ENCODE measurements at places on chromosomes 1 and 21. TPM values are rescaled to one million over a fixed set of nuclear protein-coding genes. Genes with fewer than 3 reads are reported as not detected.

Gene PLEKHO1
- total RNA-seq: 26.4 TPM

Gene ZSCAN20
- 2.0 TPM for total RNA-seq

Gene SDF4
- 175 TPM for total RNA-seq

Gene CA6
- total RNA-seq: 1.3 TPM

Gene GBP6
- total RNA-seq: 0.40 TPM

Gene PANK4
- total RNA-seq: 55.2 TPM

- no peak for DNase-seq
These were observed 929 bp upstream of the FOXJ3 start for GRCh38 chr1:42335809-42336518.

DNA sequence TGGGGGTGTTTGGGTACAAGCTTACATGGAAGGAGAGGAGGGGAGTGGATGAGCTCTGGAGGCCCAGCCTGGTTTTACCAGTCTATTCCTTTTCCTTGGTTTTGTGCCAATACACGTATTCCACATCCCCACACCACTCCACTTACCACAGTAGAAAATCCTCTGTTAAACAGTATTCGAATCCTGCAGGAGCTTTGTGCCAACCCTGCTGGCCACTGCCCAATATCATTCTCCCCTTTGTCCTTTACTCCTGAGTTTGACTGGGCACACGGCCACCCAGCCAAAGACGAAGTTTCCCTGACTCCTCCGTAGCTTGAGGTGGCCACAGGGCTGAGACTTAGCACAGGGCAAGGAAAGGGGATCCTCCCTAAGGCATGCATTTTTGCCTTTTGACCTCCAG lies 61.6 kb downstream of the TMCO4 start:
- DNase-seq: no peak

DNA sequence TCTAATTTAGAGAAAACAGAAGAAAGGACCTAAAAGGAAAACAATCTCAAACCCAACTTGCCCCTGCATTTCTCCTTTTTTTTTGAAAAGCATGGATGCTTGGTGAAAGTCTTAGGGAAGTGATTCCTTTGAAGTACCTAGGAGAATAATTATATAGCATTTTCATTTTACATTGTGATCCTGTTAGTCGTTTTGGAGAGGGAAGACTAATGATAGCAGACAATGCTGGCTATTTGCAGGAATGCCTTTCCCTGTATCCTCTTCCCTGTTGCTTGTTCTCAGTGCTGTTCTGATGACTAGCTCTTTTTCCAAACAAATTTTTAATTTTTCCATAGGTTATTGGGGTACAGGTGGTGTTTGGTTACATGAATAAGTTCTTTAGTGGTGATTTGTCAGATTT lies 53.9 kb downstream of the LAMC1 start:
- DNase-seq: no peak

DNA sequence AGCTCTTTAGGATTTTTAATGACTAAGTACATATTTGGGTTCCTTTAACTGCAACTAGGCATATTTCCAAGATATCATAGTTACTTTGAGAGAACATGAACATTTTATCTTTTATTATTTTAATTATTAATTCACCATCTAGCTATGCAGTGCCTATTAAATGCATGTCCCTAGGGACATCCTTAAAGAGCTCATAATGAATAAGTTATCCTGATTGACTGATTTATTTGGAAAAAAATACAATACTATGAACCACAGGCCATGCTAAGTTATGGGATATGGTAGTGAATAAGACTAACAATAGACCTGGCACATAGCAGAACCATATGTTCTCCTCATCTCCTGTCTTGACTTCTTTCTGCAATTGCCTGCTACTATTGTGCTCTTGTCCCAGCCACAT lies 16.4 kb upstream of the C1orf105 start:
- DNase-seq: no peak

GRCh38 chr1:43797891-43798290 lies 90.6 kb downstream of the ST3GAL3 start:
- no peak for DNase-seq

DNA sequence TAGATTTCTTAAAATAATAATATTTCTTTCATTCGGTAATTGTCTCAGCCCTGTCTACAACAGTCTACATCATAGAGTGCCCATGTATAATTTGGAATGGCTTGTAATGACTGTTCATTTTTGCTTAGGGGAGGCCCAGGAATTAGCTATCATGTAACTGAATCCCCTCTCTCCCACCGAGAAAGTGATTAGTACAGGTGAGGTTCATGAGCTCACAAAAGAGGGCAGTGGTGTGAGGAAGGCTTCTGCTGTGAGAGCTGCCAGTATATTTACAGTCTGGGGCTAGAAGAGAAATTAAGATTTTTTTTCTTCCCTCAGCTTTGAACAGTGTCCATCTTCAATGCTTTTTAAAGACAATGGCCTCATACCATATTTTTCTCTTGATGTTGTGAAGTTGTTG lies 340.7 kb downstream of the ADGRL2 start:
- no peak for DNase-seq

- no peak for DNase-seq
These were observed 14.9 kb downstream of the SLC45A1 start for GRCh38 chr1:8332806-8333205.

- DNase-seq: no peak
These were observed 4.8 kb downstream of the AGO3 start for GRCh38 chr1:35935442-35936388.

GRCh38 chr1:41623736-41624135 lies 139.3 kb upstream of the EDN2 start:
- no peak for DNase-seq

GRCh38 chr1:172970186-172970585 lies 80.6 kb downstream of the TNFSF18 start:
- DNase-seq: no peak

DNA sequence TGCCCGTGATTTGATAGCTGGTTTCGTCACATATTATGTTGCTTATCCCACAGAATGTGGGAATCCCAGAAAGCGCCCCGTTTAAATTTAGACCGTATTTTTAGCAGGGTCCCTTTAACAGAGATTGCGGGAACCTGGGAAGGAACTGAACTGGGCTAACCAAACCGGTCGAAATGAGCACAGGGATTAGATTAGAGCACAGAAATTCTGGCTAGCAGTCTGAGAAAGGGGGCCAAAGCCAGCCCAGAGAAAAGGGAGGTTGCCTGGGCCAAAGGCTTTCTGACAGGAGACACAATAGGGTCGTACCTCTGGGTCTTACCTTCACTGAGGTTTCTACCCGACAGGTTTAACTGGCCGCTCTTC lies 327 bp downstream of the LRRC40 start:
- no peak for DNase-seq

DNA sequence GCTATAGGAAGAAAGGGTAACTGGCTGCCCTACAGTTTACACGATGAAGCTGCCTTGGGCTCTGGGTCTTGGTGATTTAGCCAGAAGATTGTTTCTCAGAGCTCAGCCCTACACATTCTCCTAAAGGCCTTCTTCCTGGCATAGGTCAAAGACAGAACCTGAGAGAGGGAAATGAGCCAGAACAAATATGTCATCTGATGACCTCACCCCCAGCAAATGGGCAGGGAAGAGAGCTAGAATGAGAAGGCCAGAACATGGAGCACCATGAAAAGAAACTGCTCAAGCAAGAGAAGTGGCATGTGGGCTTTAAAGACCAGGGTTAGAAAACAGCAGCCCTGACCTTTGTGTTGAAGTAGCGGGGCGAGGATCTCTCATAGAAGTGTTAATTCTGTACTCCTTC lies 5.5 kb upstream of the ILDR2 start:
- no peak for DNase-seq

- DNase-seq: no peak
These were observed 32.3 kb downstream of the DOP1B start for GRCh38 chr21:36188937-36189336.

DNA sequence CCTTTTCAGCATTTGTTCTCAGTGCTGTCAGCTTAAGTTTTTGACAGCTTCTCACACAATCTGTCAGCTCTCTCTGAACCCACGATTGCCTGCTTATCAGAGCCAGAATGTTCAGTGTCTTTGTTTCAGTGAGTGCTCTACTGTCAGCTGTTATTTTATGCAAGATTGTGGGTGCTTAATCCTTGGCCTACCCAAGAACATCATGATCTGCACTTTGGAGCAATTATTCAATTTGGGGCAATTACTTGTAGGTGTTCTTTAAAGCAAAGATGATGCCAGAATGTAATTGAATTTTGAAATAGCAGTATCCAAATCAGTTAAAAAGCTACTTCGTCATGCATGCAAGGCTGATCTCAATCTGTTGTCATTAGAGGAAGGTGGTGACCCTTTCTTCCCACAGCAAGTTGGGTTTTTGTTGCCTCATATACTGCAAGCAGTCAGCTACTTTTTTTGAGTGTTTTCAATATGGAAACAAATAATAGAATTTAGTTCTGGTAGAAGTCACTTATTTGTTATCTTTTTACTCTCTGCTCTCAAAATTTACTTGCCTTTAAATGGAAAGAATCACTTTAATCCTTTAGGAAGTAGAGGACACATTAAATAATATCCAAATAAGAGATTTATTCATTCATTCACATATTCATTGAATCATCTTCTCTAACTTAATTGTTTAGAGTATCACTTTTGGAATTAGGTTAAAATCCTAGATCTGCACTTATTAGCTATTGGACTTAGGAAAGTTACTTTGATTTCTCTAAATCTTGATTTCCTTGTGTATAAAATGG lies 253.5 kb upstream of the CACYBP start:
- DNase-seq: no peak

DNA sequence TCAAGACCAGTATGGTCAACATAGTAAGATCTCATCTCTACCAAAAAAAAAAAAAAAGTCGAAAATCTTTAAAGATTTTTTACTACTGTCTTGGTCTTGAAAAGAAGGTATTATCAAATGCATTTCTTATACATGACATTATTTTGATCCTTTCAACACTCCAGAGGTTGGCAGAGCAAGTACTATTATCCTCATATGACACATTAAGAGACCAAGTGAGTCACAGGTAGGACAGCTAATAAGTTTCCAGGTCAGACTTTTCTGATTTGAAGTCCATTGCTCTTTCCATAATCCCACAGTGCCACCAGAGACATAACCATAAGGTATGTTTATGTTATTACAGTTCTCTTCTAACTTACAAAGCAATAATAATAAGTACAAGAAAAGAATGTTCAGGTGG lies 15.2 kb downstream of the DBT start:
- no peak for DNase-seq

- DNase-seq: peak; percentile 64
These were observed 388.8 kb downstream of the NTNG1 start for GRCh38 chr1:107529511-107530149.

- DNase-seq: no peak
These were observed 39.6 kb upstream of the KDM4A start for GRCh38 chr1:43610339-43610738.

GRCh38 chr1:181159451-181160140 lies 71.1 kb downstream of the IER5 start:
- DNase-seq: peak; percentile 89

DNA sequence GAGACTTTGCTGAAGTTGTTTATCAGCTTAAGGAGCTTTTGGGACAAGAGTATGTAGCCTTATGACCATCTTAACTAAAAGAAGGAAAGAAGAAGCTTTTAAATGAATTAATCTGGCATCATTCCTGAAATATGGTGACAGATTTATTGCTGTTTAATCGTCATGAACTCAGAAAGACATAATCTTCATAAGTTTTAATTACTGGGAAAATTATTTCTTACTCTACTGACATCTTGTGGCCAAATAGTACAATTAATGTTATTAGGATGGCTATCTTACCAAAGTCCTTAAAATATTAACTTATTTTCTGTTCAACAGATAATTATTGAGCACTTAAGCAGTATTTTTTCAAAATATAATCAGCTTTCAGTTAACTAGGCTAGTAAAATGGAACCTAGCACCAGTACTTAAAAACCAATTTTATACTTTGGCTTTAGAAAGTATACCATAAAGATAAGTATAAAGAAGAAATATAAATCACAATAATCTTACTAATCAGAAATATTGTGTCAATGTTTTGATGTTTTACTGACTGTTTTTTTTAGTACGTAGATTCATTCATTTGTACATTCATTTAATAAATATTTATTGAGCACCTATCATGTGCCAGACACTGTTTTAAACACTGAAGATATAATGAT lies 34.7 kb upstream of the GPR25 start:
- DNase-seq: no peak

- no peak for DNase-seq
These were observed 26.4 kb downstream of the UTP25 start for GRCh38 chr1:209854196-209854595.

GRCh38 chr1:32066489-32066873 lies 6.3 kb upstream of the TMEM39B start:
- peak; percentile 66 for DNase-seq
